Fibroblast of mammary gland (primary cell): ENCODE measurements at places on chromosomes 3 and 15.
A peak's percentile ranks its signal among the peaks of the same experiment; 100 is the strongest.

DNA sequence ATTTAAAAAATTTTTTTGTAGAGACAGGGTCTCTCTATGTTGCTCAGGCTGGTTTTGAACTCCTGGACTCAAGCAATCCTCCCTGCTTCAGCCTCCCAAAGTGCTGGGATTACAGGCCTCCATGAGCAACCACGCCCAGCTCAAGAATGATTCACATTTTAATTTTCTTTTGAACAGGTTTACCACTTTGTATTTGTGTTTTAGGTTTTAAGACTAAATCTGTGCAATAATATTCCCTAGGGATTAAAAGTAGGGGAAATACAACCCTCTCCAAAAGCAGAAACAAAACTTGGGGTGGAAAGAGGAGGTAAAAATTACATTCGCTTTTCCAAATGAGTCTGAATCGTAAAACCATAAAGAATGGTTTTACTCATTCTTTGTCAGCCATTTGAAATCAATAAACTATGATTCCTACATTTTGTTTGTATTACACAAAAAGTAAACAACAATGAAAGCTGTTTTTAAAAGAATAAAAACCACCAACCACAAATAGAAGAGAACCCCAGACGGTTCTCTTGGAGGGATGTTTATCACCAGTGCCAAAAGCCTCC, 37.8 kb downstream of the SLC24A1 start:
- DNase-seq = no peak

GRCh38 chr3:147423798-147424580, 14.8 kb downstream of the ZIC1 start:
- DNase-seq = no peak

DNA sequence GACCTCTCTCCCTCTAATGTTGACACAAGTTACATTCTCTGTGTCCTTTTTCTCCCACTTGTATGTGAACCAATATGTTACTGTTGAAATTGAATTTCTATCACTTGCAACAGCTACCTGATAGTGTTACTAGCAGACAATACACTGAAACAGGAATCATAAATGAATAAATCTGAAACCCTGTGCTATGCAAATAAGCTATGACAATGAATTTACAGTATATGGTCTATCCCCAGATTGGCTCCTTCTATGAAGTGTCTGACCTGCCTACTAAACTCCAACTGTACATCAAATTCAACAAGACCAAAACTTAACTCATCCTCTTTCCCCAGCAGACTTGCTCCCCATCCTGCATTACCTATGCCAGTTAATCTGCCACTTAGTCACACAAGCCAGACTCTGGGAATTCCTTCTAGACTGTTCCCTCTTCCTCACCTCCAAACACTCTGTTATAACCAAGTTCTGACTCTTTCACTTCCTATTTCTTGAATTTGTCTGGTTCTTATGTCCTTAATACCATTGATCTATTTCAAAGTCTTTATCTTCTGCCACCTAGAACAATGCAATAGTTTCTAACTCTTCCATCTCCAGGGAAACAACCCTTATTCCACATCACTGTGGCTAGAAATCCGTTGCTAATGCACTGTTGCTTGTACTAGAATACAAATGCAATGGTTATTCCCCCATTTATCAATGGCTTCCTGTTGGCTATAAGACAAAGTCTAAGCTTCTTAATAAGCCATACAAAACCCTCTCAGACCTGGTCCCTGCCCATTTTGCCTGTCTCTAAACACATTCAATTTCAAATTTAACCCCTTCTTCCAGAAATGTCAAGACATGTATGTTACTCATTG, 13.4 kb upstream of the ZNF639 start:
- no peak for DNase-seq

GRCh38 chr3:43786102-43786501, 95.4 kb downstream of the ABHD5 start:
- DNase-seq = no peak

- peak; percentile 16 for DNase-seq
Measured at GRCh38 chr3:171178714-171179113, 152.2 kb upstream of the SLC2A2 start.

GRCh38 chr3:16265455-16265786, 409 bp downstream of the OXNAD1 start:
- no peak for DNase-seq

GRCh38 chr15:89704411-89704810, 13.8 kb downstream of the WDR93 start:
- no peak for DNase-seq

- DNase-seq = no peak
Measured at GRCh38 chr15:23436421-23436820, 10.6 kb downstream of the GOLGA6L2 start.

DNA sequence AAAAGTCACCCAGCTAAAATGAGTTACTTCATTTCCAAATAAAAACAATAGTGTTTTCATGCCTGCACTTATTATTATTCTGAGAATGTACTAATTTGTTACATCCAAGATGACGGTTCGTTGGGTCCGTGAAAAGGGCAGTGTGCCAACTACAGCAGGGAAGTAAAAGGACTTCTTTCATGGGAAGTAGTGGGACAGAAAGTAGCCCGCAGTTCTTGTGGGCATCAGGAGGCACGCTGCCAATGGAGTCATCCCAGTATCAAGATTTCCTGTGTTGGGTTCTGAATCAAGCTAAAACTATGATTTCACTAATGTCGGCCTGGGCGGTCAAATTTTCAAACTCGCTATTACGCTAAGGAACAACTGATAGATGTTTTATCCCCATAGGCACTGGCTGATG, 254.5 kb upstream of the SOX2 start:
- peak; percentile 5 for DNase-seq

- DNase-seq = peak; percentile 45
Measured at GRCh38 chr3:148233403-148233802, 464.3 kb upstream of the AGTR1 start.

- DNase-seq = peak; percentile 63
Measured at GRCh38 chr3:27633224-27633545, 88.9 kb downstream of the EOMES start.

- DNase-seq = peak; percentile 56
Measured at GRCh38 chr3:155352900-155353490, 59.5 kb upstream of the STRIT1 start.

GRCh38 chr3:70822669-70823068, 510.2 kb upstream of the MDFIC2 start:
- no peak for DNase-seq
